ENCODE measurements at places on chromosomes 16 and 17. TPM values are rescaled to one million over a fixed set of nuclear protein-coding genes. Genes with fewer than 3 reads are reported as not detected.

Gene HBQ1
- total RNA-seq = 8.2 TPM

Gene NPIPB2
- 2.9 TPM for total RNA-seq

Gene ENPP7
- total RNA-seq = not detected

Gene DNAAF8
- 0.46 TPM for total RNA-seq

Gene KRT32
- total RNA-seq = not detected

Gene CCL1
- not detected for total RNA-seq

Measured in A549 treated with DMSO at 1 μM for 4 hours (cell line).